ENCODE measurements at places on chromosomes 6 and 20. TPM values are rescaled to one million over a fixed set of nuclear protein-coding genes. Genes with fewer than 3 reads are reported as not detected.

The AGPAT4 gene
- 4.9 TPM for total RNA-seq

The PKIB gene
- 0.78 TPM for total RNA-seq

The DCBLD1 gene
- 5.6 TPM for total RNA-seq

The GPR6 gene
- not detected for total RNA-seq

The FOXO3 gene
- total RNA-seq, result 20.0 TPM

The EMILIN3 gene
- total RNA-seq, result not detected

The RAET1G gene
- not detected for total RNA-seq
